ENCODE measurements at places on chromosomes 6 and 20.

GRCh38 chr6:163501439-163501838 is 86.9 kb downstream of the QKI start:
- DNase-seq: no peak

DNA sequence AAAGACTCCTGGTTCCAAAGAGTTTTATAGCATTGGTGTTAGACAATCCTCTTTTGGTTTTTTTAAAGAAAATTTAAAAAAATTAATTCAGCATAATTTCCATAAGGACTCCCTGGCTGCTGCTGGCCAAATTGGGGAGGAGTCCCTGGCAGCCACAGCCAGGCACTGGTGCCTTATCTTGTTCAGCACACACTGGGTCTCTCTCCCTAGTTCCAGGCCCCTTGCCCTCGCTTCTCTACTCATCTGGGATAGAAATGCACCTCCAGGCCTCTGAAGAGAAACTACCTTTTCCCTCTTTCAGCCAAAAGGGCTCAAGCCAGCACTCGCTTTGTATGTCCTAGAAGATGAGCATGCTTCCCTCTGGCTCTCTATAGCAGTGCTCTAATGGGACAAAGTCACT is 13.4 kb upstream of the MAPK13 start:
- DNase-seq: no peak

DNA sequence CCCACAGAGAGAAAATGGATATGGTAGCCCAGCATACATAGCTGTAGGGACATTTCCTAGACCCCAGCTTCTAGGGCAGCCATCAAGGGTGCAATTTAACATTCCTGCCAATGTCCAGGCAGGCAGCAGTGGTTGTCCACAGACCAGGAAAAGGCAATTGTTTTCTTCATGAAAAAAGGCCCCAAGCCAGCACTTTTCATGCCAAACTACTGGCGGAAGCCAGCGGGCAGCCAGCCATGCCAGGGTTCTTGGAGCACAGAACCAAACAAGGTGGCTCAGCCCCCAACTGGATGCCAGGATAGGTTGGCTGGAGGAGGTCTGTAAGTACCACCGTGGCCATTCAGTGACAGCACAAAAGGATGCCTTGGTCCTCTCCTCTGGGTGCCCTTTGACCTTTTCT is 94.6 kb downstream of the BANF2 start:
- no peak for DNase-seq

DNA sequence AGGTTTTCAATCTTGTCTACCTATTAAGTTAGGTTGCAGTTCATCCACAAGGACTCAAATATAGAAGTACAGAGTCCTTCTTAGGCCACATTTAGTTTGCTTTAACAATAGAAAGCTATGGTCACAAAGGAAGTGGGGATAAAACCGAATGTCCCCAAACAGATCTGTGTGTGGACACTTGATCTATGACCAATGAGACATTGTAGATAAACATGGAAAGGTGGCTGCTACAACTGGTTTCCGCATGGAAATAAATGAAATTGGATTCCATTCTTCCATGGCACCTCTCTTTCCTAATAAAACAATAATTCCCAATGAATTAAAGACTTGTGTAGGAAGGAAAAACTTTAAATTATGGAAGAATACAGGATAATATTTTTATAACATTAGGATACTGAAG is 20.4 kb upstream of the DOK5 start:
- DNase-seq: no peak

DNA sequence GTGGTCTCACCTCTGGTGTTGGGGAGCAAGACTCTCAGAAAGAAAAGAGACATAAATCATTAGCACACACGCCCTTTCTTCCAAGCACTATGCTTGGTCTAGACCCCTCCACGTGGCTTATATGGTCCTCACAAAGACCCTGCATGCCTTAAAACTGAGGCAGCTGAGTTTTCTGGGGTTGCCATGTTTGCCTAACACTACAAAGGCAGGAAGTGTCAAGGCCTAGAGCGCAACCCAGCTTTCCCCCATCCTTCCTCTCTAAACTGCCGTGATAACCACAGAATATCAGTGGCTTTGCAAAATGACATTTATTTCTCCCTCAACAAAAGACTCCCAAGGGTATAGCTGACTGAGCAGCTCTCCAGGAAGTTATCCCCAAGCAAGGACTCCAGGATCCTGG is 146.5 kb upstream of the TOP1 start:
- DNase-seq: no peak

DNA sequence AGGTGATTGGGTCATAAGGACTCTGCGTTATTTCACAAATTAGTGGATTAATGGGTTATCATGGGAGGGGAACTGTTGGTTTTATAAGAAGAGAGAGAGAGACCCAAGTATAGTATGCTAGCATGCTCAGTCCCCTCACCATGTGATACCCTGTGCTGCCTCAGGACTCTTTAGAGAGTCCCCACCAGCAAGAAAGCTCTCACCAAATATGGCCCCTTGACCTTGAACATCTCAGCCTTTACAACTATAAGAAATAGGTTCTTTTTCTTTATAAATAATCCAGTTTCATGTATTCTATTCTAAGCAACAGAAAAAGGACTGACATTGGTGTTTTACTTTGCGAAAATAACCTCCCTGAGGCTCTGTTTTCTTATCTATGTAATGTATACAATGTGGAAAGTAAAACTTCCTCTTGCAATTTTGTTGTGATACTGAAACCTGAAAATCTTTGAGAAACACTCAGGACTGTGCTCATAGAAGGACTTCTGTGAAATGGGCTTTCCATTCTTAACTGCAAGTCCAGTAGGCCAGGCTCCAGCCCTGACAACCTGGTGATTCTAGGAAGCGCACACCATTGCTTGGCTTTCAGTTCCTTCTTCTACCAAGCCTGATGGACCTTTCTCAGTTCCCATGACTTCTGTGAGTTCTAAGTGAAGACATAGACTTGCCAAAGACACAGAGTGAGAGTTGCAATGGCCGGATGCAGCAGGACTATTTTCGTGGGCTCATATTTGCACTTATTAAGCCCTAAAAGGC is 21.9 kb downstream of the SIRPD start:
- no peak for DNase-seq
